Hematopoietic multipotent progenitor cell treated with erythropoietin and hydrocortisone succinate and interleukin-3 and kit ligand, for 6 days (in vitro differentiated cells): ENCODE measurements at places on chromosomes 6 and 20.

- no peak for DNase-seq
Observed at GRCh38 chr6:63816401-63816981, 180.9 kb downstream of the PHF3 start.

DNA sequence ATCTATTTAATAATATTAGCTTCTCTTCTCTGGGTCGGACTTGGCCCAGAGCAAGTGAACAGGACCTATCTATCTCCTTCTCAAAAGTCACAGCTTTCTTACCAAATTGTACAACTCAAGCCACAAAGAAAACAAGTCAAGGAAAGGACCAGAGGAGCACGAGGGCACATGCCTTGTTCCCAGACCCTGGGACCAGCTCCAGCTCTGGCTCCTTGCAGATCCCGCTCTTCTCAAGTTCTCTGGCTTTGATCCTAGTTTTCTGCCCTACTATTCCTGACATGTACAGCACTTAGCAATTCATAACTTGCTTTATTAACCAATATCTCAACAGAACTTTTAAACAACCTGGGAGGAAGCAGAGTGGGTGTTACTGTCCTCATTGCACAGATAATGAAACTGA is 185.9 kb downstream of the ESR1 start:
- DNase-seq = no peak

GRCh38 chr6:157271911-157272310 is 51.4 kb downstream of the TMEM242 start:
- DNase-seq = no peak

- no peak for DNase-seq
Observed at GRCh38 chr6:158476389-158476788, 83.5 kb upstream of the TMEM181 start.

DNA sequence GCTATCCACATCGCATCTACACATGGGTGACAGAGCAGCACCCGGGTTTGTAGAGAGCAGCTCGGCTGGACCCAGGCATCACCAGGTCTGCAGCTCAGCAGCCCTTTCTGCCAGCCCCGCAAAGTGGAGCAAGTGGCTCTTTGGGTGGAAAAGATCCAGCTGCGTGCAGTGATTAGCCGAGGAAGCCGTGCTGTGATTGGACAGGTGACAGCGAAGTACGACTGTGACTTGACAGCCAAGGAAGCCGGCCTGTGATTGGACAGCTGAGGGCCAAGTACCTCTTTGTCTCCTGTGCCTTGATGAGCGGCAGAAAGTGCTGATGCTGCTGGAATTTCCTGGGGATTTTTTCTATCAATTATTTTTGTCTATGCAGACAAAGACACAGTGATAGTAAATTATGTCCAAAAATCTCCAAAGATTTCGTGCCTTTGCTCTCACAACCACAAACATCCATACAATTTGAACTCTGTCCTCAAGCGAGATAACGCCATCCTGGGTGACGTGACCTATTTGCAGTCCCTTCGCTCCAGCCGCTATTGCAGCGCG is 62.3 kb upstream of the GPR31 start:
- DNase-seq = no peak

DNA sequence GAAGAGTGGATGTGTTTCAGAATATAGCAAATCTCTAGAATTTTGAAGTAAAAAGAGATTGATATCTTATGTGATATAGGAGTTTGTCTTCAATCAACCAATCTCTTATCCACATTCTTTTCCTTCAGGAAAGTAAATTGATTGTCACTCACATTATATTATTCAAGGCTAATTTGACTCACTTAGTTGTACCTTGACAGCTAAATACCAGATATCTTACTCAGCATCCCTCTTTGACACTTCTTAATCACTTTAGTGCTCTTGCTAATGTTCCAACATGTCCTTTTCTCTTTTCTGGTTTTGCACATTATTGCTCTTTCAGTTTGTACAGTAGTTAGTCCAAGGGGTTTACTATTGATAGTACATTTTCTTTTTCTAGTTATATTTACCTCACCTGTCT is 286.9 kb upstream of the PTCHD4 start:
- DNase-seq = no peak

DNA sequence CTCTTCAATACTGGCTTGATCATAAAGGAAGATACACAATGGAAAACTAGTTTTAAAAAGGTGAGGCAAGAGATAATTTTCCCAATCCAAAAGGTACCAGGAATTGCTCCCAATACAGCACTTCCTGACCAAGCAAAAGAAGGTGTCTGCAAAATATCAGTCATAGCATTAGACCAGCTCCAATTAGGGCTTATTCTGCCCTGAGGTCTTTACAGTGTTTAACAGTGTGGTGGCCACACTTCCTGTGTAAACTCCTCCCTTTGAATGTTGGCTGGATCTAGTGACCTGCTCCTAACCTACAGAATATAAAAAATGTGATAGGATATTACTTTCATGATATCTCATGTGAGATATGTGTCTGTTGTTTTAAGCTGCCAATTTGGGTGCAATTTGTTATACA is 57.1 kb upstream of the BTN3A2 start:
- peak; percentile 65 for DNase-seq

- DNase-seq = no peak
Observed at GRCh38 chr20:24382743-24383142, 86.7 kb upstream of the SYNDIG1 start.

- no peak for DNase-seq
Observed at GRCh38 chr6:80142586-80142985, 36.1 kb downstream of the BCKDHB start.

- DNase-seq = peak; percentile 84
Observed at GRCh38 chr20:8721098-8721497, 347.8 kb upstream of the PLCB4 start.

- no peak for DNase-seq
Observed at GRCh38 chr6:157561414-157561790, 180.4 kb downstream of the ZDHHC14 start.

- no peak for DNase-seq
Observed at GRCh38 chr20:20520776-20521175, 152.9 kb downstream of the INSM1 start.

DNA sequence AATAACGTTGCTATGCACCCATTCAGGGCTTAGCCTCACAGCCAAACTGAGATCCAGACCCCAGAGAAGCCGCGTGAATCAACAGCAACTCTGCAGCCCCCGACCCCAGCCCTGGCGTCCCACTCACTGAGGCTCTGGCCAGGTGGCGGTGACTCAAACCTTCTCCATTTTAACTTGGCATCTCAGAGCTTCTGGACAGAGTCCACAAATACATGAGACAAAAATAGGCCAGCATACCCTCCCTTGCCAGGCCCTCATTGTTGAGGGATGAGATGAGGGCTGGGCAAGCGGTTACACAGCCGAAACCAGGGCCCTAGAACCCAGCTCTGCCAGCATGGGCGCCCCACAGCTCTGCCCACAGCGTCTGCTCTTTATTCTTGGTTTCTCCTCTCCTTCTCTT is 118.4 kb downstream of the MYLK4 start:
- no peak for DNase-seq

GRCh38 chr6:169395080-169395805 is 141.6 kb upstream of the THBS2 start:
- DNase-seq = no peak

DNA sequence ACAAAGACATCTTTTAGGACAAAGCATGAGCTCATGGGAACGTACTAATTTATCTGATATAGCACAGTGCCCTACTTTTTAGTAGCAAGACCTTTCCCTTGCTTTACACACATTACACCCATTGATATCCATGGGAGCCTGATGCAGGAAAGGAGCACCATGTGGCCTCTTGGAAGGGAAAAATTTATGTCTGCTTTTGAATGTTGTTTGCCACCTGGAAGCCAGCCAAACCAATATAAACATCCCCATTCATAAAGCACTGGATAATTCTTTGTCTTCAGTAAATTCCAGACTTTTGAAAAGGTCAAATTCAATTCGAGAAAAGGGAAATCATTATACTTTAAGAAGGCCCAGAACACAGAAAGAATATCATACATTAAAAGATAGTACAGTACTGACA is 152.3 kb upstream of the BEND6 start:
- no peak for DNase-seq

GRCh38 chr6:108914235-108915022 is 66.2 kb downstream of the ARMC2 start:
- peak; percentile 73 for DNase-seq

GRCh38 chr6:47147836-47148344 is 105.8 kb upstream of the ADGRF1 start:
- DNase-seq = no peak

DNA sequence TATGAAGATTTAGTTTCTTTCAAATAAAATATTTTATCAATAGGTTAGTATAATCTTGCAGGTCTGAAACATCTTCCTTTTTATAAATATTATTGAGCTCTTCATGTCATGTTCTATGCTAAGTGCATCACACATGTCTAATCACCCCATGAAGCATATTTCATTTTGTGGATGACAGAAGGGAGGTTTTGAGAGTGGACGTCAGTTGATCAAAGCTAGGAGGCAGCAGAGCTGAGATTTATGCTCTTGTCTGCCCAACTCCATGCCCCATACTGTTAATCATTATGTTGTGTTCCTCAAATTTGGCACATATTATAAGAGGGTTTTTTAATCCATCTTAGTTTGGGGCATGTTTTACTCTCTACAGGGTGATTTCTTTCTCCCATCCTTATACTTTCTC is 22.7 kb downstream of the DSE start:
- peak; percentile 14 for DNase-seq

- DNase-seq = no peak
Observed at GRCh38 chr6:39930540-39930939, 3.7 kb downstream of the MOCS1 start.

DNA sequence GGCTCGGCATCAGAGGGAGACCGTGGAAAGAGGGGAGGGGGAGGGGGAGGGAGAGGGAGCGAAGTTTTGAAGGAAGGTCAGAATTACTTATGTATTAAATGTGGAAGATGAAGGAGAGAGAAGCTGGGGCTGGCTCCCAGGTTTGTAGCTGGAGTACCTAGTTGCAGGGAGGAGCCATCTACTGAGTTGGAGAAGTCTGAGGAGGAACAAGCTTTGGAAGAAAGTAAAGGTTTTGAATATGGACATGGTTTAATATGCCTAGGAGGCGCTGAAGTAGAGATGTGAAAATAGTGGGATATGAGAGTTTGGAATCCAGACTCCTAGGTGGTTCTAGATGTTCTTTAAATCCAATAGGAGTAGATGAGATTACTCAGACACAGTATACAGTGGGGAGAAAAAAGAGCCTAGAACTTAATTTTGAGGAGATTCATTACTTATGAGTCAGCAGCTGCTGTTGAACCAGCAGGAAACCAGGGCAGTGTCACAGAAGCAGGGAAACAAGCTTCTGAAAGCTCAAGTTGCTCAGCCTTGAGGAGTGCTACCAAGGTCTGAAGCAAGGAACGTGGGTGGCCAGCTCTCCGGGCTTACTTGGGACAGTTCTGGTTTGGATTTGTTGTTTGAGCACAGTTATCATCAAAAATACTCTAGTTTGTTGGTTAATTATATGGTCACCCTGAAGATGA is 149.3 kb downstream of the UTRN start:
- no peak for DNase-seq

DNA sequence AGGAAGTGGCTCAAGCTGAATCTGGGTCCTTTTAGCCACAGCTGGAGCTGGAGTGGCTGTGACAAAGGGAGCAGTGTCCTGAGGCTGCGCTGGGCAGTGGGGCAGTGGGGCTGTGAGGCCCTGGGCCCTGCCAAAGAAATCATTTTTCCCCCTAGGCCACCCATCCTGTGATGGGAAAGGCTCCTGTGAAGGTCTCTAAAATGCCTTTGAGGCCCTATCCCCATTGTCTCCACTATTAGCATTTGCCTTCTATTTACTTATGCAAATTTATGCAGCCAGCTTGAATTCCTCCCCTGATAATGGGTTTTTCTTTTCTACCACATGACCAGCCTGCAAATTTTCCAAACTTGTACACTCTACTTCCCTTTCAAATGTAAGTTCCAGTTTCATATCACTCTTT is 539.2 kb downstream of the MEI4 start:
- DNase-seq = no peak

- DNase-seq = no peak
Observed at GRCh38 chr6:13859871-13860555, 45.7 kb upstream of the MCUR1 start.

DNA sequence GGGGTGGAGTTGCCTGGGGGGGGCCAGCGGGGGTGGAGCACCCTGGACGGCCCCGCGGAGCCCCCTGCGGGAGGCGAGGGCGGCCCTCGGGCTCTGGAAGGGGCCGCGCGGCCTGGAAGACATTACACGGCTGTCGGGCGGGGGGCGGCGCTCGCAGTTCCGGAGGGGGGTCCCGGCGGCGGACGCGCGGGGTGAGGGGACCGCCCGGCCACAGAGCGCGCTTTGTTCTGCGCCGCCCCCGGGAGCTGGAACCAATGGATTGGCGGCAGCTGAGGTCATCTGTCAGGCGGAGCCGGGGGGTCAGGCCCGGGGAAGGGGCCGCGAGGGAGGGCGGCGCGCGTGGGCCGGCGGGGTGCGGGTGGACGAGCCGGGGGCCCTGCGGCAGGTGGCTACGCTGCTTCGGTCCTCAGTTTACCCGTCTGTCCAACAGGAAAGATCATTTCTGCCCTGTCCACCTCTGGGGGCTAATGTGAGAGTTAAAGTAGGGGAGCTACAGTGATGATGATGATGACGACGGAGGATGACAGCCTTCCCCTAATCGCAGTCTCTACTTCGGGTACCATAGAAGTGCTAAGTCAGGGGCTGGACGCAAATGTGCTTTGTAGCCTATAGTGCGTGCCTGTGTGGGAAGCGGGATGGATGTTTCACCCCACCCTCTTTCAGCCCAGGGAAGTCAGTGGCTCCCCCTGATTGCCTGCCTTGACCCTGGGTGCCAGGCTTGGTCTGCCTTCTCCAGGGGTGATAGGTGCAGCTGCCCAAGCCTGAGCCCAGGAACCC is 10.4 kb downstream of the SRXN1 start:
- DNase-seq = no peak

DNA sequence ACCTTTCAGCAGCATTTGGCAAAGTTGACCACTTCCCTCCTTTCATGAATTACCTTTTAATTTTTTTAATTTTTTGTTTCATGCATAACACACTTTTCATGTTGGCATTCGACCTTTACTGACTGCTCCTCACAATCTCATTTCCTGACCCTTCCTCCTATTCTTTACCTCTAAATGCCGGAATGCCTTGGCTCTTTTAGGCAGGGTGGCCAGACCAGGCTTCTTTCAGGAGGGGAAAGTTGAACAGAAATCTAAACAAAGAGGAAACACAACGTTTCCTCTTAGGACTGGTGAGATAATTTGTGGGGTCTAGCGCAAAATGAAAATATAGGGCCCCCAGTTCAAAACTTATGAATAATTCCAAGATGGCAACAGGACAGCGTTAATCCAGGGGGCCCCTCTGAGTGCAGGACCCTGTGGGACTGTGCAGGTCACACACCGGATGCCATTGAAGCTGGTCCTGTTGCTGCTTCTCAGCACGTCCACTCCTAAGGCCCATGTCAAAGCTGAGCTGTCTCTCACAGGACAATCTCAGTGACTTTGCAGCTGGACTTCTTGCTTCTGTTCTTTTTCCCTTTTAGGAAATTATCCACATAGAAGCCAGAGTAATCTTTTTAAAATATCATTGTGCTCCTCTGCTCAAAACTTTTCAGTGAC is 313.8 kb downstream of the HDGFL1 start:
- DNase-seq = peak; percentile 11

DNA sequence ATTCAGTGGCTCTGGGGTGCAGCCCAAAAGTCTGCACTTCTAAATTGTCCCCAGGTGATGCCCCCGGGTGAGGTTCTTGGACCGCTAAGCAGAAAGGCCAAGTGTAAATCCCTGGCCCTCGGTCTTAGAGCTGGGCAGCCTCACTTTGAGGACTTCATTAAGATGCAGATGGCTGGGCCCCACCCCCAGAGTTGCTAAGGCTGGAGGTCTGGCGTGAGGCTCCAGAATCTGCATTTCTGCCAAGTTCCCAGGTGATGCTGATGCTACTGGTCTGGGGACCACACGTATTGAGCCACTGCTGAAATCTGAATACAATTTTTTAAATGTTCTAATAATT is 735 bp upstream of the SLC23A2 start:
- DNase-seq = peak; percentile 8

GRCh38 chr6:143872201-143872600 is 7.9 kb downstream of the ZC2HC1B start:
- no peak for DNase-seq
